Left renal cortex interstitium (tissue), 4 donors: ENCODE measurements at places on chromosomes 6 and 20. TPM values are rescaled to one million over a fixed set of nuclear protein-coding genes. Genes with fewer than 3 reads are reported as not detected.

DNA sequence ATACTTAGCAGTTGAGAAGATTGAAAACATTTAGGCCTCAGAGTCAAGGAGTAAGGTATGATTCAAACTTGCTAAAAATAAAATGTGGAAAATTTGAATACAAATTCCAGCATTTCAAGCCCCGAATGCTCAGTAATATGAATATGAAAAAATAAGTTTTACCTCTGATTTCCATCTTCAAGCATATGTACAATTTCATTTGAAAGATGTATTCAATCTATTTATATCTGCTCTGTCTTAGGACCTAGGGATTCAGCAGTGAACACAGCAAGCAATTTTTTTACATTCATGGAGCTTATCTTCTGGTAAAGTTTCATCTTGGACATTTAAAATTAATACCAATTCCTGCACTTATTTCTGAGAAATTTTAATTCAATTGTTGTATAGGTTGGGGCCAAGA lies 262.7 kb upstream of the FOXQ1 start:
- DNase-seq, result no peak

- peak; percentile 18 for DNase-seq
Measured at GRCh38 chr6:146787876-146788508, 189.2 kb downstream of the ADGB start.

DNA sequence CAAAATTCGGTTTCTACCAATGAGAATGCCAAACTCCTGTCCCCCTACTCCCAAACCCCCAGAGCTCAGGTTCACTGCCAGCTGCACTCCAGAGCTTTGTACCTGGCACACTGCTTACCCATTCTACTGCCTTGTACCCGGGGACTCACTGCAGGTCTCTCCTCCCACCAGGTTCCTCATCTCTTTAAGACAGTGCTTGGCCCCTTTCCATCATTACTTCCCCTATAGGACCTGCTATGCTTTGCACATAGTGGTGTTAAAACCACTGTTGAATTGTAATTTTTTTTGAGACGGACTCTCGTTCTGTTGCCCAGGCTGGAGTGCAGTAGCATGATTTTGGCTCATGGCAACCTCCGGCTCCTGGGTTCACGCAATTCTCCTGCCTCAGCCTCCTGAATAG lies 25.9 kb downstream of the LYRM4 start:
- DNase-seq, result no peak

The LINC00237 gene
- polyA plus RNA-seq, result not detected

DNA sequence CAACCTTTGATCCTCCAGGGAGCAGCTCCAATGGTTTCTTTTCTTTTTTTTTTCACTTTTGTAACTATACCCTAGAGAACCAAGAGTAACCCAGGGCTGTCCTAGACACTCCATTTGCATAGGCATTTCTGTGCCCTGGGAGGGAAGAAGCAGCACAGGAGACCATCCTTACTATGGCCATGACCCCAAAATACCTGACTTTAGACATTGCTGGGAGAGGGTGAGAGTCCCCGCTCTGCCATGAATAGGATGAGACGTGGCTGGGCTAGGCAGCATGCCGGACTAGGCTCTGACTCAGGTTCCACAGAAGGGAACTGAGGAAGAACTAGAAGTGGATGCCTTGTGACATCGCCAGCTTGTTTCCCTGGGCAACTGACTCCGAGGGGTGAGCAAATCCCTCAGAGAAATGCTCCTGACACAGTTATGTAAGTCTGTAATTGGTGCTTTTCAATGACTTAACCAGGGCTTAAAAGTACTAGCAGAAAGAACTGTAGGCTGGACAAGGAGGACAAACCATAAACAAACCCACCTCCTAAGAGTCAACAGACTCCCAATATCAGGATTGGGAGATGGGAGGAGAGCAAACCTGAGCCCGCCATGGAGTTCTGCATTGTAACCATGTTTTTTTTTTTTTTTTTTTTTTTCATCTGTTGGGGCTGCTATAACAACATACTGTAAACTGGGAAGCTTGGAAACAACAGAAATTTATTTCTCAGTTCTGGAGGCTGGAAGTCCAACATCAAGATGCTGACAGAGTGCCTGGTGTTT lies 910 bp upstream of the ADTRP start:
- DNase-seq, result no peak

The RIPPLY2 gene
- not detected for polyA plus RNA-seq

The CRIP3 gene
- polyA plus RNA-seq, result 9.7 TPM

DNA sequence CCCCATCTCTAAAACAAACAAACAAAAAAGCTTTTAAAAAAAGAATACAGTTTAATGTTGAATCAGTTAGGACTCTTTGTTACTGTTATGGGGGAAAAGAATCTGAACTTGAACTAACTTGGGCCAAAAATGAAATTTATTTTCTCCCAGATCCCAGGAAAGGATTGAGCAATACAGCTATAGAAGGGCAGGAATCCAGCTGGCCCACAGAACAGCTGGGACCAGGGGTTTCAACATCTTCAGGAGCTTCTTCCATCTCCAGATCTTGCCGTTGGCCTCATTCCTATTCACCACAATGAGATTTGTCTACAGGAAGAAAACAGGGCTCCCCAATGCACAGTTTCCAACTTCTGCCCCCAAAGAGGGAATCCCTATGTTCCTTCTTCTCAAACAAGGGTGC lies 43.2 kb upstream of the AKAP12 start:
- no peak for DNase-seq

DNA sequence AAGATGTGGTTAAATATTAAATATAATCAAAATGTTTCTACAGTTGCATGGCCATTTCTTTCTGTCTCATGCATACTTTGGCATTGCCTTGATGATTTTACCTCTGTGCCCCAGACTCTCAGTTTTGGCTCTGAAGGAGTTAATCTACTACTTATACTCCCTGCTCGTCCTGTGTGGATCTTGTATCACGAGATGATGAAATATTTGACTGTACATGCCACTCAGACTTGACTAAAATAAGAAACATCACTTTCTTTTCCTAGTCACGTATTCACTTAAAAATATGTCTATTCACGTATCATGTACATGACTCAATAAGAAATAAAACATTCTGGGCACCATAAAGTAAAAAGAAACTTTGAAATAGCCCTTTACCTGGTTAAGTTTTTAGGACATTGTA lies 397.7 kb downstream of the RFPL4B start:
- DNase-seq, result no peak

DNA sequence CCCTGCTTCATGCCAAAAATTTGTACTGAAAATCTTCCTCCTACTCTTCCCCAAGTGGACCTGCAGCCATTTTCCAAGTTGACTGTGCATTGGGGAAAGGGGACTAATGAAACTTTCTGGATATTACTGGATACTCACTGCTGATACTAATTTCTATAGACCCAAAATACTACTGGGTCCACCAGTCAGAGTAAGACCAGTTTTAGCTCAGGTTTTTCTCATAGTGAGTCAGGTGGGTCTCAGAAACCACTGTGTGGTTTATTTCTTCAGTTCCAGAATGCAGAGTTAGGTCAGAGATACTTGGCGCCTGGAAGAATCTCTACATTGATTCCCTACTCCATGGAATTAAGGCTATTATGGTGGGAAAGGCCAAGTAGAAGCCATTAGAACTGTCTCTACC lies 274.8 kb upstream of the SYNCRIP start:
- no peak for DNase-seq

DNA sequence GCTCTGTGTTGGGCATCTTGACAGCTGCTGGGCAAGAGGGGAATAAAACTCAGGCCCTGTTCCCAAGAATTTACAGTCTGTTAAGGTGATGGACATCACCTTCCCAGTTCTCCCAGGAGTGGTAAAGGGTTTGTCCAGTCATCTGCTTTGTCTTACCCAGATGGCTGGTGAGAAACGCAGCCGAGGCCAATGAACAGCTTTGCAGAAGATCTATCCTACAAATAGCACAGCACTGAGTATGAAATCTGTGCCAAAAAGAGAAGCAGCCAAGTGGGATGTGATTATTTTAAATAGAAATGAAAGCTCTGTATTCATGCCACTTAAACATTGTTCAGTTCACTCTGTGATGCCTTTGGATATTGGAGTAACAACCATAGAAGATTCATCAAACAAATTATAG lies 132.7 kb upstream of the SLC22A16 start:
- no peak for DNase-seq

DNA sequence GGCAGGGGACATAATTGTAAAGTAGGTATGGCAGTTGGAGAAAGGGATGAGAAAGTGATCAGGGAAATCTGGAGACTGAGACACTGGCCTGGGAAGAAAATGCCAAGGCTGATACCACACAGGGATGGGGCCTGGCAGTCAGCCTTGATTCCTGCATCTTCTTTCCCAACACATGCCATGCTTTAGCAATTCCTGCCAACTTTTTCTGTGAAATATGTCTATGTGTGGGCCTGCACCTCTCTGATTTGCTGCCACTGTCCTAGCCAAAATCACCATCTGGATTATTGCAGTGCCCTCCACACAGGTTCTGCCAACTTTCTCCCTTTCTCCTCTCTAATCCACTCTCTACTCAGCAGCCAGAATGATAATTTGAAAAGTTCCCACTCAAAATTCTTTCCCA lies 759.8 kb upstream of the CITED2 start:
- no peak for DNase-seq

- DNase-seq, result no peak
Measured at GRCh38 chr20:33362898-33363297, 38.4 kb downstream of the CDK5RAP1 start.

GRCh38 chr6:169738204-169738975 lies 13.0 kb downstream of the DYNLT2 start:
- DNase-seq, result no peak

- no peak for DNase-seq
Measured at GRCh38 chr6:76593668-76594067, 521.2 kb upstream of the IMPG1 start.

DNA sequence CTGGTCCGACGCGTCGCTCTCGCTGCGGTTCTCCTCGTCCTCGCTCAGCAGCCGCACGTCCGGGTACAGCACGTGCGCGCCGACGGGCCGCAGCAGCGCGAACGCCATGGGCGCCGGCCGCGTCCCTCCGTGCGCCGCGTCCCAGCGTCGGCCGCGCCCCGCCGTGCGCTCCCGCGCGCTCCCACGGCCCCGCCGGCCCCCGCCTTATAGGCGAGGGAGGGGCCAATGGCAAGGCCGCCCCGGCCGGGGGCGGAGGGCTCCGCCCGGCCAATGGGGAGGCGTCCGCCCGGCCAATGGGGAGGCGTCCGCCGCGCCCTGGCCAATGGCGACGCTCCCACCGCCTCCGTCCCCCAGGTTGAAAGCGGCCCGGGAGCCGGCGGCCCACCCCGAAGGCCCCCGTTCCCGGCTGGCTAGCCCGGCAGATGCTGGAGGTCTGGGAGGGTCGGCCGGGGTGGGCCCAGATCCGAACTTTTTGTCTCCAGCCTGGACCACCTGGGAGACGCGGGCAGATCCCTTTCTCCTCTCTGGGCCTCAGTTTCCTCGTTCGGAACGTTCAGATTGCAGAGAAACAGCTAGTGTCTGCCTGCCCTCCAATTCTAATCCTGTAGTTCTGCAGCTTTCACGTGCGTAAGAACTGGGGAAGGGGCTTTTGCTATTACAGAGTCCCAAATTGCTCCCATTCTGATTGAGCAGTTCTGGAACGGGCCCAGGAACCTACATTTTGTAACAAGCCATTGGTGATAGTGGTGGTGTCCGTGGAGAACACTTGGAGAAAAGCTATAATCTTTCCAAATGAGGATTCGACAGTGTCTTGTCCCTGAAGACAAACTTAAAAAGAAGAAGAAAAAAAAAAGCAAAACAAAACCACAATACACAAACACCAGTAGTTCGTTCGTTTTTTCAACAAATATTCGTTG lies at the start of gene TCF15:
TCF15 (minus strand) TSS at position 180 of the 917 bp plus-strand sequence; CDS start at position 108, 72 bp downstream.
- DNase-seq, result no peak

DNA sequence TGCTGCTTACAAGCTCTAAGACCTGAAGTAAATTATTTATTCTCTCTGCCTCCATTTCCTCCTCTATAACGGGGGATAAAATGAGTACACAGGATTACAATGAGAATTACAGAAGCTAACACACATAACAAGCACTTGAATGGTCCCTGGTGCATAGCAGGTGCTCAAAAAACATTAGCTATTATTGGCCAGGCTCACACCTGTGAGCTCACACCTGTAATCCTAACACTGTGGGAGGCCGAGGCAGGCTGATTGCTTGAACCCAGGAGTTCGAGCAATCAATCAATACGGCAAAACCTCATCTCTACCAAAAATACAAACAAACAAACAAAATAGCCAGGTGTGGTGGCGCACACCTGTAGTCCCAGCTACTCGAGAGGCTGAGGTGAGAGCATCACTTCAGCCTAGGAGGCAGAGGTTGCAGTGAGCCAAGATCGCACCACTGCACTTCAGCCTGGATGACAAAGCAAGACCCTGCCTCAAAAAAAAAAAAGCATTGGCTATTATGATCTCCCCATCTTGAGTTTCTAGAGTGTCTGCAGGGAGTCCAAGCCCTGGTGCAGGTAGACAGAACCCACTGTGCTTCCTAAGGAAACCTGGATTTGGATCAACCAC lies 68.1 kb downstream of the PREX1 start:
- DNase-seq, result no peak

The AHCY gene
- 183 TPM for polyA plus RNA-seq

The PRSS16 gene
- polyA plus RNA-seq, result 0.33 TPM

DNA sequence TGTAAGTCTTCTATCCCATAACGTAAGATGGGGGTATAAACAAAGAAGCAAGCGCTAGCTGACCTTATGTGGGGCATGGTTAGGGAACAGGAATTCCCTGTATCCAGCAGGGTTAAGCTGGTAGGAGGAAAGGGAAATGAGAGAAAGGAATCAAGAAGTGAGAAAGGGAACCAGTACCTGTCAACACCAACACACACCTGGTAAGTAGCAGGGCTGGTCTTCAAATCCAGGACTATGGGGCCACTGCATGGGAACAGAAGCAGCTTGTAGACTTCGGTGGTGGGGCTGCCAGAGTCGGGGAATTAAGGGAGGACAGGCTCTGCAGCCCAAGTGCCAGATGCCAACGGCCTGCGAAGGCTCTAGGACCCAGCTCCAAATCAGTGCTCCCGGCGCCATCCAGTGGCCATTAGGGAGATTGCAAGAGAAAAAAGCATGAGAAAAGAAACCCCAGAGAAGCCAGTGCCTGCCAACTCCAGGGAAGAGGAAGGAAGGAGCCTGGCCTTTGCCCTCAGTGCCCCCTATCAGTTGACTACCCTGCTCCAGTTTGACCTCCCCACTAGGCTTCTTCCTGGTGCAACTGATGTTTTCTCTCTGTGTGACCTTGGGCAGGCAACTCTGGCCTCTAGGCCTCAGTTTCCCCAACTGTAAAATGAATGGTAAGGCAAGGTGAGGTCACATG lies 15.8 kb upstream of the RBPJL start:
- no peak for DNase-seq

GRCh38 chr6:142570221-142570671 lies 268.4 kb downstream of the ADGRG6 start:
- no peak for DNase-seq

GRCh38 chr6:70280400-70280853 lies 22.5 kb downstream of the COL9A1 start:
- DNase-seq, result no peak

- DNase-seq, result no peak
Measured at GRCh38 chr6:113762641-113763040, 94.5 kb upstream of the MARCKS start.

The ANGPT4 gene
- polyA plus RNA-seq, result 0.26 TPM

The TFB1M gene
- polyA plus RNA-seq, result 28.2 TPM
